ENCODE measurements at places on chromosomes 5 and 9.
A peak's percentile ranks its signal among the peaks of the same experiment; 100 is the strongest.

DNA sequence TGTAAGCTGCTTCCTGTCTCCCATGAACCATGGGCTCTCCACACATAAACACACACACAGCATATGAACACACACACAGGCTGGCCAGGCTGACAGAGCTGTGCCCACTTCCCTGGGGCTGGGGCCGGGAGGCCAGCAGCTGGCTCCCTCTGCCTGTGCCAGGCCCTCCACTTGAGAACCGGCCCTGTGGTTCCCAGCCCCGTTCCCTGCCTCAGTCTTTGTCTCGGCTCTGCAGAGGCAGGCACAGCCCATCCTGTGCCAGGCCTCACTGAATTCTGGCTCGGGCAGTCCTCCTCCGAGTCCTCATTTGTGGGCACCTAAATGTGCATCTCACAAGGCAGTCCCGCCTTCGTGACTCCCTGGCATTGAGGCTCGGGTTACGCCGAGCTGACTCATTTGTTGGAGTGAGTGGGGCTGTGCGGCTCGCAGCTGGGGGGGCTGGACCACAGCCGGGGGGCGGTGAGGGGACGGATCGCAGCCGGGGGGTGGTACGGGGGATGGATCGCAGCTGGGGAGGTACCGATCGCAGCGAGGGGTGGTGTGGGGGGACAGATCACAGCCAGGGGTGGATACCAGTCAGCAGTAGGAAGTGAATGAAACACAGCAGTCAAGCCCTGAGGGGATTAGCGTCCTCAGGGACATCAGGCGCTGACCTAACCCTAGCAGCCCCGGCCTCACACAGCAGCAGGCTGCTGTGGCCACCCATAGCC, 72.3 kb downstream of the PSMB7 start:
- DNase-seq, result peak; percentile 62

GRCh38 chr9:93683331-93684134, 107.1 kb downstream of the PHF2 start:
- DNase-seq, result no peak

DNA sequence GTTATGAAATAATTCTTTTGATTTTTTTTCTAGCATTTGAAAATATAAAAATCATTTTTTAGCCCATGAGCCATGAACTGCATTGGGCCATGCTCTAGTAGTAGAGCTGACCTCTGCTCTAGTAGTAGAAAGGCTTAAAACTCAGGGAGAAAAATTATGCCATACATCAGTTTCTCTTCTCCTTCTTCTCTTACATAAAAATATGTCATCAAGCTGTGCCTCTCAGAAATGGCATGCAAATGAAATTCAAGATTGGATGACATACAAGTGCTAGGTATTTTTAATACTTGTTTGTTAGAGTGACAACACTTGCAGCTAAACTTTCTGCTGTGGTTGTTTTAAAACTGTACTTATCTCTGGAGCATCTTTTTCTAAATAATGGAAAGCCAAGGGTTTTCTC, 42.1 kb upstream of the TMOD1 start:
- DNase-seq, result no peak

DNA sequence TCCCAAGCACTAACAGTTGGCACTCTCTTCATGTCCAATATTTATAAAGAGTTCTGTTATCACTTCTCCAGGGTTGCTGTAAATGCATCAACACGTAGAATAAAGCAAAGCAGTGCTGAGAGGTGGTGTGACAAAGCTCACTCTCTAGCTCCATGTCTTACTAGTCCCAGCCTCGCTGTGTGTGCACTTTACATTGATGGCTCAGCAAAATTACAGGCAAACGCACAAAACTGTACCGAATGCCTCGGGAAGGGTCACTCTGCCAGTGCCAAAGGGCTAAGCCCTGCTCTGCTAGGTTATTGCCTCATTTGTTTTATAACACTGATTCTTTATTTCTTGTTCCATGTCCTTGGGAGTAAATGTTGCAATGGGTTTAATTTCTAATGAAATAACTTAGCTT, 1005.9 kb upstream of the WWC1 start:
- DNase-seq, result no peak

- no peak for DNase-seq
Observed at GRCh38 chr9:122347348-122348287, 23.2 kb upstream of the PTGS1 start.

GRCh38 chr5:167969998-167970397, 321.4 kb upstream of the WWC1 start:
- DNase-seq, result no peak

- DNase-seq, result no peak
Observed at GRCh38 chr9:36746415-36746814, 173.7 kb downstream of the MELK start.

- no peak for DNase-seq
Observed at GRCh38 chr5:87116825-87117512, 150.7 kb upstream of the RASA1 start.

DNA sequence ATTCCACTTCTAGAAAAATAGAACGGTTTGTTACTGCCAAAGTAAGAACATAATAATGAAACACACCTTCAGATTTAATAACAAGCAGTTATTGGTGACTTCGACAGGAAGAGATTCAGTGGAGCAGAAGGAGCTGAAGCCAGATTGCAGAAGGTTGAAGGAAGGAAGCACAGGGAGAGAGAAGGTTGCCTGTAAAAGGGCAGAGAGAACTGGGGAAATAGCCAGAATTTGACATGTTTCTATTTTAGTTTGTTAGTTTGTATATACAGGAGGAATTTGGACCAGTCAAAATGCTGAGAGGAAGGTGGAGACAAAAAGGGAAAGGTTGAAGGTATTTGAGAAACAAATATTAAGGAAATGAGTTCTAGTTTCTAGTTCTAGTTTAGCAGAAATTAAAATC, 269.2 kb upstream of the ELAVL2 start:
- no peak for DNase-seq

DNA sequence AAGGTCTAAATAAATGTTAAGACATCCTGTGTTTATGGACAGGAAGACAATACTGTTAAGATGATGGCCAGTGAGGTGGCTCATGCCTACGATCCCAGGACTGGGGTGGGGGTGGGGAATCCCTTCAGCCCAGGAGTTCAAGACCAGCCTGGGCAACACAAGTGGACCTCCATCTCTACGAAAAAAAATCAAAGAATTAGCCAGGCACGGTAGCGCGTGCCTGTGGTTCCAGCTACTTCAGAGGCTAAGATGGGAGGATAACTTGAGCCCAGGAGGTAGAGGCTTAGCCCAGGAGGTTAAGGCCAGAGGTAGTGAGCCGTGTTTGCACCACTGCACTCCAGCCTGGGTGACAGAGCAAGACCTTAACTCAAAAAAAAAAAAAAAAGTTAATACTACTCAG, 5.3 kb downstream of the ROR2 start:
- no peak for DNase-seq

DNA sequence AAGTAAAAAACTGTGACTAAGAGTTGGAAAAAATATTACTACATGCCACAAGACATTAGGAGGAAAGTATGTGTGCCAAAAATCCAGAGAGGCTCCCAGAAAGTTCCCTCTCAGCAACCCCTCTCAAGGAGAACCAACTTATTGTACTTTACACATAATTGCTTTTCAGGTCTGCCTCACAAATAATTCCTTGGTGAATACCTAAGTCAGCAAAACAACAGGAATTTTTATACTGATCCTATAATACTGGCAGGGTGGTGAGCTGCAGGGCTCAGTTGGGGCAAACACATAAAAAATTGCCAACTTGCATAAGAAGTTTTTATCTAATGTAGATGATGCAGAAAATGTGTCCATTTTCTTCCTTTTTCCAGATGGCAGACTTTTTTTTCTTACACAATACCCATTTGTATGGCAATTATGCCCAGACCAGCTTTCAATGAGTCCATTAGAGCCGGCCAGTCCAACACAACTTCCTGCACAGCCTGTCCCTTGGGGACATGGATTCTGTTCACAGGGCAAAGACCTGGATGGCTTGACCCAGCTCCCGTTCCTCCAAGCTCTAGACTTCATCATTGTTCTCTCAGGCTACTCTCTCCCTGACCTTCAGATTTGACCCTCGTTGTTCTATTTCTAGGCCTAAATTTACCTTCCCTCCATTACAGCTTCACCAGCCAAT, 31.3 kb downstream of the MARCHF3 start:
- DNase-seq, result no peak

- DNase-seq, result no peak
Observed at GRCh38 chr9:135568026-135568425, 6.5 kb downstream of the PAEP start.

- no peak for DNase-seq
Observed at GRCh38 chr9:77511525-77511924, 136.6 kb downstream of the GNA14 start.

DNA sequence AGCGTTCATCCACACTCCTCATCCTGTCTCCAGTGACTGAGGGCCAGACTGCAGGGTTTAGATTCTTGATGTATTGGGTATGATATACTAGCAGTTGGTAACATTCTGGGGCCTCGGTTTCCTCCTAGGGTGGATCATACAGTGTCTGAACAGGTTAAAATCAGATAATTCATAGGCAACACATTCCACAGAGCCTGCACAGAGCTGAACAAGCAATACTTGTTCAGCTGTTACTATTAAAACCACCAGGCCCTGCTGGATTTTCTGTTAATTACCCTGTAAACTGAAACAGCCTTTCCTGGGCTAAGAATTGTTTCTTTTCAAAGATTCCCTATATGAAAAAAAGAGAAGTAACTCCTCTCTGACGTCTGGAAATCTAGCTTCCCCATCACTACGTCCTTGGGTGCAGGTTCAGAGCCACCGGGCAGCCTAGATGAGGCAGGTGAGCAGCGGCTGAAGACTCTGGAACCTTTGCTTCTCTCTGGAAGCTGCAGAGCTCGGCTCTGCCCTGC, 1313.5 kb upstream of the WWC1 start:
- DNase-seq, result no peak

GRCh38 chr9:99919930-99920329, 13.5 kb downstream of the STX17 start:
- no peak for DNase-seq

GRCh38 chr9:137753192-137753765, 124.3 kb upstream of the CACNA1B start:
- no peak for DNase-seq

GRCh38 chr5:151779531-151780125, 7.9 kb downstream of the G3BP1 start:
- DNase-seq, result no peak

GRCh38 chr9:88786291-88787079, 204.8 kb upstream of the S1PR3 start:
- no peak for DNase-seq

DNA sequence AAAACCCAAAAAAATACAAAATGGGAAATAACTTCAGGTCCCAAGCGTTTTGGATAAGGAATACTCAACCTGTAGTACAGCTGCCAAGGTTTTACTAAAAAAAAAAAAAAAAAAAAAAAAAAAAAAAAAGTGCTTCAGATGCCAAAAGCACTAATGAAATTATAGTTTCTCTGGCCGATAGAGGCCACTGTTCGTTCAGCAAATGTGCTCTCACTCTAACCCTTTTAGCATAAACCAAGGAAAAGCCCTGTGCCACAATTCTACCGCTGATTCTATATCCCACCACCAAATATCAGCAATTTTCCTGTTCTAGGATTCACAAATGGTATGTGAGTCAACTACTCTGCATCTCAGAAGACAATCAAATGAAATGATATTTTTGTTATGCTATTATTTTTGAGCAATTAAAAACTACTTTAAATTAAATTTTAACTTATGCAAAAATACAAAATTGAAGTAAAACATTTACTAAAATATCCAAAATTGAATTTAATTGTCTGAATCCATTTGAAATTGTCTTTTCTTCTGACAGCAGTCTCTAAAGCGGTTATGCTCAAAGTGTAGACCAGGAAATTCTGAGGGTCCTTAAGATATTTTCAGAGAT, 79.8 kb downstream of the RICTOR start:
- DNase-seq, result no peak

GRCh38 chr5:82255844-82256243, 22.3 kb downstream of the RPS23 start:
- DNase-seq, result no peak

DNA sequence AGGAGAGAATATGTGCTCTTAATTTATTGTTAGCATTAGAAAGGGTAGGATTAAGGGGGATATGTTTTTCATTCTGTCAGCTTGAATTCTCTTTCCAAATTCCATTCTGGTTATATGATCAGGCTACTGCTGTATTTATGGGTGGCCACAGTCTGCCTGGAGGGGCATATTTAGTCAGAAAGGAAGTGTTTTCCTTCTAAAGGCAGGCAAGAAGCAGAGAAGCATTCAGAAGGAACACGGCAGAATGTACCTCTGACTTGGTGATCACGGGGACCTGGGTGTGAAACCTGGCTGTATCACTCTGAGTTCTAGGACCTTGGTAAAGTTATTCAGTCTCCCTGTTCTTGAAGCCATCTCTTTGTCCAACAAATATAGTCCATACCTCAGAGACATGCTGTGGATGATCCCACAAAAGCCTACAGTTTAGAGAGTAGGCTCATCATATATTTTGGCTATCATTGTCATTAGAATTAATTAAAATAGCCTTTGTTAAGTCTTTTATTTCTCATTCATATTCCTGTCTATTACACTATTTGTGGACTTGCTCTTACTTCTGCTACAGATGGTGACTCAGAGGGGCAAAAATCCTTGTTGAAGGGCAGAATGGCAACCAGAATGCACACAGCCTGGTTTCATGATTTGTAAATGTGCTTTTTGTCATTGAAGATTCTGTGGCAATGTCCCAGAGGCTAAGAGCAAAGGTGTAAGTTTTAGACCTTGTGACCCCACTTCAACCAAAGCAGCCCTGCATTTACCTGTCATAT, 2.7 kb downstream of the TNC start:
- no peak for DNase-seq

- no peak for DNase-seq
Observed at GRCh38 chr9:83430681-83431080, 107.5 kb downstream of the FRMD3 start.

DNA sequence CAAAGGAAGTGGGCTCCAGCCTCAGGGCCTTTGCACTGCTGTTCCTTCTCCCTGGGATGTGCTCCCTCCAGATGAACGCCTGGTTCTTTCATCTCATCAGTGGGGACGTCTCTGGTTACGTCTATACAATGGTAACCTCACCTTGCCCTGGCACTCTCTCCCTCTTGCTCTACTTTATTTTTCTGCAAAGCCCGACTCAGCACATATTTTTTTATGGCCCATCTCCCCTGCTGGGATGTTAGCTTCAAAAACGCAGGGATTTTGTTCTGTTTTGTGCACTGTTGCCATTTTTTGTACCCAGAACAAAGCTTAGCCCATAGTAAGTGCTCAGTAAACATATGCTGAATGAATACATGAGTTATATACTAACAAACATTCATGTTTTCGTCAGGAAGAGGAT, 37.5 kb downstream of the PTPN3 start:
- no peak for DNase-seq

GRCh38 chr9:8895861-8896224, 1096.3 kb upstream of the DMAC1 start:
- no peak for DNase-seq

- DNase-seq, result no peak
Observed at GRCh38 chr5:40399349-40399748, 280.4 kb upstream of the PTGER4 start.
